ENCODE measurements at places on chromosomes 11 and 22.

GRCh38 chr22:21447694-21448402 lies 19.3 kb upstream of the TMEM191C start:
- no peak for DNase-seq

- no peak for DNase-seq
Measured at GRCh38 chr11:106794058-106794457, 224.2 kb downstream of the GUCY1A2 start.

GRCh38 chr22:49856343-49856742 lies 2.7 kb downstream of the ZBED4 start:
- DNase-seq, result no peak

- no peak for DNase-seq
Measured at GRCh38 chr11:16096336-16096735, 260.0 kb downstream of the SOX6 start.

DNA sequence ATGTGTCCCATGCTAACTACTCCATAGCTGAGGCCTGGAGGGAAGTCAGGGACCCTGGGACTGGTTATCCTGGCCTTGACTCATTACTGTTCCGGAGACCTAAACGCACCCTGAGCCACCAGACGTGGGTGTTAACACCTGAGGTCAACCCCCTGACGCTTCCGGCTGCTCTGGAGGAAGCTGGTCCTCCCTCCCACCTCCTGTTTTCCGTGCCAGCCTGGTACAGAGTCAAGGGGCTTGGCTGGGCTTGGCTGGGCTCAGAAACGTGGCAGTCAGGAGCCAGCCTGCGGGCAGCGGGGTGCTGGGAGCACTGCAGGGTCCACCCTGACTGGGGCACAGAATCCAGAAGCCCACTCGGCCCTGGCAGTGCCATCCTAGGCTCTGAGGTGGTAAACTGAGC lies 2.6 kb downstream of the TMPRSS4 start:
- no peak for DNase-seq

DNA sequence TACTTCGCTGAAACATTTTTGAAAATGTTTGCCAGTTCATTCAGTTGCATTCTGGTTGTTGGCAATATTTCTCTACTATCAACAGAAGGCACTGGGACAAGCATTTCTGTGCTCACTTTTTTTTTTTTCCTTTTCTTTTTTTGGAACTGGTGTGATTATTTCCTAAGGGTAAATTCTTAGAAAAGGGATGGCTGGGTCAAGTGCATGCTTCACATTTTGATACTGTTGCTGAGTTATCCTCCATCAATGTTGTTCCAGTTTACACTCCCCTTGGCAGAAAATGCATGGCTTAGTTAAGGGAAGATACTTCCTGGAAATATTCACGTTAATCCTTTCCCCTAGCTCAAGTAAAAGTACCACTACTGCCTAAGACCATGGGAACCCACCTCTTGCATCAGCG lies 81.8 kb downstream of the OSBP2 start:
- no peak for DNase-seq

- DNase-seq, result no peak
Measured at GRCh38 chr11:57191311-57192219, 9.8 kb downstream of the LRRC55 start.

DNA sequence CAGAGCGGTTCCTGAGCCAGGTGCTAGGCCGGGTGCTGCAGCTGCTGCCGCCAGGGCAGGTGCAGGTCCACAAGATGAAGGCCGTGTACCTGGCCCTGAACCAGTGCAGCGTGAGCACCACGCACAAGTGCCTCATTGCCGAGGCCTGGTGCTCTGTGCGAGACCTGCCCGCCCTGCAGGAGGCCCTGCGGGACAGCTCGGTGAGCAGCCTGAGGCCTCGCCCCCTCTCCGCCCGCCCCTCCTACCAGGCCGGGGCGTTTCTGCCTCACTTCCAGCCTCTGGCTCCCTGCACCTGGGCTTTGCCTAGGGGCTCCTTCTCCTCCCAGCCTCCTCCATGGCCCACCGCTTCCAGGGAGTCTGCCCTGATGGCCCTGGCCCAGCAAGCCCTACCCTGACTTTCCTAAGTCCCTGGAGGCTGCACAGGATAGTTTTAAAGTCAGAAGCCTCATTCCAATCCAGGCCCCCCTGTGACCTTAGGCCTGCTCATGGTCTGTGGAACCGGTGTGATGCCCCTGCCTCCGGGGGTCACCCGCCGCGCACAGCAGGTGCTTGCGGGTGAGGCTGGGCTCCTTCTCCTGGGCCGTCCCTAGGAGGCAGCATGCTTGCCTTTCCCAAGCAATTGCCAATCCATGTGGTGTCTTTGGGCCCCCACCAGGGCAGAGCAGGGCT lies 5.5 kb downstream of the TCIRG1 start:
- DNase-seq, result no peak

DNA sequence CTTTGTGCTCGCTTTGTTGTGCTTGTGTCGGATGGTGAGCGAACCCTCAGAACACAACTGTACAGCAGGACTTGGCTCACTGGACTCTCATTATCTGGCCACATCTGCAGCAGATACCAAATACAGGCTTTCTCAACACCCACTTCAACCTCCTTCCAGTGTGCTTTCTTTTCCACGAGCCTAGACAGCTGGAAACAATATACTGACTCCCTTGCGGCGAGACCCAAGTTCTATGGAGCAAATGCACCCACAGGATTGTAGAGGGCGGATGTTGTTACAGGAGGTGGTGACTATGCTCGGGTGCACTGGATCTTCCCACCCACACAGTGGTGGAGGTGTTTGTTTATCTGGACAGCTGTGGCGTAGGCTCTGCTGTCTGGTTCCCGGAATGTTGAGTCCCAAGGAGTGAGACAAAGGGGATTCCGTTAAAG lies 204.3 kb downstream of the TENM4 start:
- DNase-seq, result no peak

DNA sequence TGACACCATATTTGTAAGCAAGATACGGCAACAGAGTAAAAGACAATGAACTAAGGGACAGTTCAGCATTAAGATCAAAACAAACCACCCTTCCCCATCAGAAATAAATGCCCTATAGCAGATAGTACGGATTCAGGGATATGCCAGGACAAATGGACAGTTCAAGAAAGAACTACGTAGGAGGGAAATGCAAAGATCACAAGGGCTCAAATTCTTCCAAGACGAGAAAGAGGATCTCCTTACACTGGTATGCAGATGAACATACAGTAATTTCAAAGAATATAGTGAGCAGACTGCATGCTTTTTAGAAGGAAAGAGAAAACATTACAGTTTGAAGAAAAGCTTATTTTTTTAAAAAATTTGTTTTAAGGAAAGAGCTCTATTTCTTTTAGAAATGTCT lies 124.7 kb upstream of the APOA1 start:
- no peak for DNase-seq

DNA sequence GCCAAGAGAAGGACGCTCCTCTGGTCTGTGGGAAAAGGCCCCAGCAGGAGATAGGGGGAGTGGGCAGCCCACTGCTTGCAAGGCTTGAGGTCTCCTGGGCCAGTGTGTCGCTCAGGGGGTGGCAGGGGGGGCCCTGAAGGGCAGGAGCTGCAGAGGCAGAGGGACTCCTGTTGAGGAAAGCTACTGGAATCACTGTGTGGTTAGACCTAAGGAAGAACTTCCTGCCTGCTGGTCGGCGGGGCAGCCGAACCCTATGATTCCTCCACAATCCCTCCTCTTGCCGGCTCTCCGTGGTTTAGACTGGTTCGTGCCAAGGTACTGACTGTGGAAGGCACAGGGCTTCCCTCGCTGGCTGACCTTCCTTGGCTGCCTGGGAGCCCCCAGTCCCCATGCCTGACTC lies 6.2 kb downstream of the GP1BB start:
- DNase-seq, result no peak

- DNase-seq, result no peak
Measured at GRCh38 chr22:42074132-42074811, at the start of gene PHETA2. Gene PHETA2, plus strand, starts transcription at chr22:42074248. Its CDS starts 3,046 bp downstream, at chr22:42077294.

DNA sequence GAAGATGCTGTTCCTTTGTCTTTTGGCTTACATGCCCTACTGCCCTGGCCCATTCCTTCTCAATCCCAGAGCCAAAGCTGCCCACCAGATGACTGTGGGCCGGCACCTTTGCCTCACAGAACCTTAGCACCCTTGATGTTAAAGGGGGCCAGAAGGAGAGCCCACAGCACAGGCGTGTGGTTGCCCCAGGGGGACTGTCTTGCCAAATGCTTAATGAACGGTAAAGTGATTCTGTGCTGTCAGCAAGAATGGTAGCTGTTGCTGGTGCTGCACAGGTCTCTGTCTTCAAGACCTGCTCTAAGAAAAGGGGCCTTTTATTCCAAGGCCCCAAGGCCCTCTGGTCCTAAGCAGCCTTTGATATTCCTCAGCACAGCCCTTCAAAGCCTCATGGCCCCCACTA lies 113.3 kb downstream of the MORC2 start:
- no peak for DNase-seq

Measured in stimulated activated CD8-positive, alpha-beta memory T cell treated with anti-CD3 and anti-CD28 coated beads, Interleukin-12 subunit alpha, Interleukin-12 subunit beta, amount 100 ng/mL, for 1 hour (primary cell).